ENCODE measurements at places on chromosomes 6 and 20. TPM values are rescaled to one million over a fixed set of nuclear protein-coding genes. Genes with fewer than 3 reads are reported as not detected.

DNA sequence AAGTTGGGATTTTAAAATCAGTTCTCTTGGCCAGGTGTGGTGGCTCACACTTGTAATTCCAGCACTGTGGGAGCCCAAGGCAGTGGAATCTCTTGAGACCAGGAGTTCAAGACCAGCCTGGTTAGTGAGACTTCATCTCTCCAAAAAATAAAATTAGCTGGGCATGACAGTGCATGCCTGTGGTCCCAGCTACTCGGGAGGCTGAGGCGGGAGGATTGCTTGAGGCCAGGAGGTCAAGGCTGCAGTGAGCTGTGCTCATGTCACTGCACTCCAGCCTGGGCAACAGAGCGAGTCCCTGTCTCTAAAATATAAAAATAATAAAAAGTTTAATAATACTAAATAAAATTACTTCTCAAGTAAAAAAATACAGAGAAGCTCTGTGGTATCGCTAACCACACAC, 77.5 kb downstream of the FOXA2 start:
- H3K4me1 ChIP-seq: no peaks in the 10 kb centered on the region
- H3K27ac ChIP-seq: no peak overlapping the region
- H3K27me3 ChIP-seq: no peaks in the 10 kb centered on the region
- H3K36me3 ChIP-seq: no peaks in the 10 kb centered on the region
- H3K4me3 ChIP-seq: no peak overlapping the region

DNA sequence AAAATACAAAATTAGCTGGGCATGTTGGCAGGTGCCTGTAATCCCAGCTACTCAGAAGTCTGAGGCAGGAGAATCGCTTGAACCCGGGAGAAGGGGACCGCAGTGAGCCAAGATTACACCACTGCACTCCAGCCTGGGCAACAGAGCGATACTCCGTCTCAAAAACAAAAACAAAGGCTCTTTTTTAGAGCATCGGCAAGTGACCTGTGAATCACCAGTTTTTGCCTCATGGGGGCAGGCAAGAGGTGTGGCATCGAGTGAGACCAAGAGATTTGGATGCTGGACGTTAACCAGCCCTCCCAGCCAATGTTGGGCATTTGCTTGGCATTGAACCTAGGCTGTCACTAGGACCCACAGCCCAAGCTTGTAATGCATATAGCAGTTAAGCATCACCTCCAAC, 14.6 kb upstream of the CDK5RAP1 start:
- H3K4me3 ChIP-seq: no peak overlapping the region
- H3K27ac ChIP-seq: no peak overlapping the region
- no peaks in the 10 kb centered on the region for H3K27me3 ChIP-seq
- H3K4me1 ChIP-seq: no peaks in the 10 kb centered on the region

DNA sequence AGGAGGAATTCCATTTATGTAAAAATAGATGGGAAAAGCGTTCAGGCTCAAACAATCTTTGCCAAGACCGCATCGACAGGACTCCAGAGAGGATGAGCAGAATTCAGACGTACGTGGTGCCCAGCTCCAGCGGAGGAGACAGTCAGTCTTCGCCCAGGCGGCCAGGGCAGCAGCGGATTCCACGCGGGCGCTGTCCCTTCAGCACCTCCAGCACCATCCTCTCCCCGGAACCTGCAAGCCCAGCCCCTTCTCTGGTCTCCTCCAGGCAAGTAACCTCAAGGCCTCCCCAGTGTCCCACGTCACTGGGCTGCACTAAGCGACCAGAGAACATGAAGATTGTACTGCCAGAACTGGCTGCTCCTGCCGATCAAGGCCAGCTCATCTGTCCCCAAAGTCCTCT, 2.8 kb upstream of the KCNQ2 start:
- H3K27me3 ChIP-seq: peaks cover 50% of the 10 kb centered on the region
- H3K4me3 ChIP-seq: no peak overlapping the region
- H3K4me1 ChIP-seq: peaks cover 8% of the 10 kb centered on the region
- DNase-seq: peak; percentile 35

DNA sequence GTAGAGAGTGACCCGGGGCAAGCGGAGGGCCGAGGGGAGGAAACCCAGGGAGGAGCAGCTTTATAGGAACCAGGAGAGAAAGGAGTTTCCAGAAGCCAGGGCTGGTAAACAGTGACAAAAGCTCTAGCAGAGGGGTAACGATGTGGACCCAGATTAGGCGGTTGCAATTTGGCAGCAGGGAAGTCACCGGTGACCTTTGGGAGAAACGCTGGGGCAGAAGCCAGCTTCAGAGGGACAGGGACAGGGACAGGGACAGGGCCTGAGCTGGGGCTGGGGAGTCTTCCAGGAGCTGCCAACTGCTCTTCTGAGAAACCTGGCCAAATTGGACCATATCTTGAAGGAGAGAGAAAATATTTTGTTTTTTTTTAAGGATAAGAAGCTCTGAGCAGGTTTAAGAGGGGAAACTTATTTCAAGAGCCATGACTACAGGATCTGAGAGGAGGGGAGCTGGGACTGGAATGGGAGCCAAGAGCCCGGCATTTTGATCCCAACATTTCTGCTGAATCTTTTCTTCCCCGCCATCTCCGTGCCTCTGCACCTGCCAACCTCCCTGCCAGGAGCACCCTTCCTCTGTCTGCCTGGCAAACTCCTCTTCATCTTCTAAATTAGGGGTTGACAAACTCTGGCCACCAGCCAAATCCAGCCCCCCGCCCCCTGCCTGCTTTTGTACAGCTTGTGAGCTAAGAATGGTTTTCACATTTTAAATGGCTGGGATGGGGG, 22.6 kb upstream of the PREX1 start:
- peaks cover 28% of the 10 kb centered on the region for H3K4me1 ChIP-seq
- H3K27ac ChIP-seq: no peak overlapping the region
- H3K4me3 ChIP-seq: no peak overlapping the region
- no peak for DNase-seq
- H3K36me3 ChIP-seq: no peaks in the 10 kb centered on the region
- no peaks in the 10 kb centered on the region for H3K27me3 ChIP-seq

- peak overlapping the region; percentile 98 for H3K27ac ChIP-seq
- no peak for DNase-seq
- H3K27me3 ChIP-seq: no peaks in the 10 kb centered on the region
- H3K4me3 ChIP-seq: peak overlapping the region; percentile 95
These were observed 1.9 kb upstream of the ZNF831 start for GRCh38 chr20:59161721-59162120.

DNA sequence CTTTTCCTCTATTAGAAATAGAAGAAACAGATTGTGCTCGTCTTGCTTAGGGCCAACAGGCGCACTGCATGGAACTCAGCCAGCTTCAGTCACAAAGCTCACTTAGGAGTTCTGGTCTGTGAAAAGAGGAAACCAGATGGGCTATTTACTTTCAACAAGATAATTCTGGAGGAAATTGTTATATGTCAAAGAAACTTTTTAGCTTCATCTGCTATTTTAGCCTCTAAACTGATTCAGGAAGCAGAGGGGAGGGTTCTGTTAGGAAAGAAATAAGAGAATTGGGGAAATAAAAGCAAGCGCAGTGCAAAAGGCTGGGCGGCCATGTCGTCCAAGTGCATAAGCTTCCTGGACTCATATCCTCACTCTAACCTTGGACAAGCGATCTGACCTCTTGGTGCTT, 21.3 kb downstream of the PRKN start:
- no peaks in the 10 kb centered on the region for H3K4me1 ChIP-seq
- no peak for DNase-seq
- no peak overlapping the region for H3K4me3 ChIP-seq
- H3K36me3 ChIP-seq: no peaks in the 10 kb centered on the region

GRCh38 chr6:102732898-102733297, 1339.4 kb downstream of the GRIK2 start:
- no peaks in the 10 kb centered on the region for H3K36me3 ChIP-seq
- DNase-seq: no peak
- H3K4me1 ChIP-seq: no peaks in the 10 kb centered on the region
- no peak overlapping the region for H3K4me3 ChIP-seq

DNA sequence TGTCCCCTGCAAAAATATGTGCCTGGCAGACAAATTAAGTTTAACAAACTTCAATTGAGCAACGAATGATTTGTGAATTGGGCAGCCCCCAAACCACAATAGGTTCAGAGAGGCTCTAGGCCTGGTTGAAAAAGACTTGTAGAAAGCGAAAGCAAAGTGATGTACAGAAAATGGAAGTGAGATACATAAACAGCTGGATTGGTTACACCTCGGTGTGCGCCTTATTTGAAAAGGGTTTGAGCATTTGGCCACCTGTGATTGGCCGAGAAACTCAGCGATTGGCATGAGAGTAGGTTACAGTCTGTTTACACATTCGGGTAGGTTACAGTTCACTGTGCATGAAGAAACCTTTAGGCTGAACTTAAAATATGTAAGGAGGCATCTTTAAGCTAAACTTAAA, 136.9 kb downstream of the CD83 start:
- no peak for DNase-seq
- no peaks in the 10 kb centered on the region for H3K36me3 ChIP-seq
- H3K27me3 ChIP-seq: no peaks in the 10 kb centered on the region

GRCh38 chr20:16740365-16741072, 7.6 kb upstream of the OTOR start:
- no peak overlapping the region for H3K4me3 ChIP-seq
- H3K36me3 ChIP-seq: peaks cover 42% of the 10 kb centered on the region
- no peaks in the 10 kb centered on the region for H3K27me3 ChIP-seq
- peaks cover 7% of the 10 kb centered on the region for H3K4me1 ChIP-seq

DNA sequence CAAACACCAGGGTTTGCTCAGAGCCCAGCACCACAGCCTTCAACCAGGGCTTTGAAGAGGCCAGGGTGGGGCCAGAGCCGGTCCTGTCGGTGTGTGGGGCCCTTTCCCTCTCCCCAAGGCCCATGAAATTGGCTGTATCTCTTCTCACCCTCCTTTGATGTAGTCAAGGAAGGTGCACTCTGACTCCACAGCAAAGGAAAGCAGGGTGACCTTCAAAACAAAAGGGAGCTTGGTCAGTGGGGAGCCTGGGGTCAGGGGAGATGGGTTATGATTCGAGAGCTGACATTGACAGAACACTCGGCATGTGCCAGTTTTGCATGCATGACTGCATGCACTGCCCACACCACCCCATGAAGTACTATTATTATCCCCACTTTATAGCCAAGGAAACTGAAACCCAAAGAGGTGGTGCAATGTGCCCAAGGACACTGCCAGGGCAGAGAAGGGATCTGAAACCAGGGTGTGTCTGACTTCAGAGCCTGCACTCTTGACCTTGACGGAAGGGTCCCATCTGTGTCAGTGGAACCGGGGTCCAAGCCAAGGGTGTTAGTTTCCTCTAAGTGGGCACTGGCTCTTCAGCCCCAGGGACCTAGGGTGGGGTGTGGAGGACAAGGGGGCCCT, 55.4 kb downstream of the RAB44 start:
- peak; percentile 36 for DNase-seq
- H3K4me1 ChIP-seq: peaks cover 58% of the 10 kb centered on the region
- H3K27me3 ChIP-seq: no peaks in the 10 kb centered on the region
- no peak overlapping the region for H3K4me3 ChIP-seq
- H3K36me3 ChIP-seq: no peaks in the 10 kb centered on the region

DNA sequence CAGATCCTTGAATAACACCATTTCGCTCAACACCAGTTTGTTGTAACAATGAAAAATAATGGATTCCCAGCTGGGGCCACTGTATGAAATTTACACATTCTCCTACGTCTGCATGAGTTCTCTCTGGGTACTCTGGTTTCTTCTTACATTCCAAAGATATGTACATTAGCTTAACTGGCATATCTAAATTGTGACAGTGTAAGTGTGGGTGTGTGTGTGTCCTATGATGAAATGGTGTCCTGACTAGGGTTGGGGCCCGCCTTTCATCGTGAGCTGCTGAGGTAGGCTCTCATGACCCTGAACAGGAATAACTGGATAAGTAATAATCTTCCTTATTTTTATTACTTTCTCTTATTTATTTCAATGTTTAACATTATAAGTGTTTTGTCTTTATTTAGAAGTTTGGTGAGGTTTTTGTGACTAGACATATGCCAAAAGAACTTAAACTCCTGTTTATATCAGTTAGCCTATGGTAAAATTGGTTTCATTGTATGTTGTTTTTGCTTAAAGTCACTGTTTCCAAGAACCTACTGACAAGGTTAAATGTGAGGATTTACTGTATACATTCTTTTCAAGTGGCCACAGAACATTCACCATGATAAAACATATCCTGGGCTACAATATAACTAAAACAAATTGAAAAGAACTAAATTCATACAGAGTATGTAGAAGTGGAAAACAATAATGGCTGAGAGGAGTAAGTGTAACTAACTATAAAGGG, 42.4 kb downstream of the RBL1 start:
- no peaks in the 10 kb centered on the region for H3K27me3 ChIP-seq
- no peak overlapping the region for H3K4me3 ChIP-seq
- DNase-seq: no peak

DNA sequence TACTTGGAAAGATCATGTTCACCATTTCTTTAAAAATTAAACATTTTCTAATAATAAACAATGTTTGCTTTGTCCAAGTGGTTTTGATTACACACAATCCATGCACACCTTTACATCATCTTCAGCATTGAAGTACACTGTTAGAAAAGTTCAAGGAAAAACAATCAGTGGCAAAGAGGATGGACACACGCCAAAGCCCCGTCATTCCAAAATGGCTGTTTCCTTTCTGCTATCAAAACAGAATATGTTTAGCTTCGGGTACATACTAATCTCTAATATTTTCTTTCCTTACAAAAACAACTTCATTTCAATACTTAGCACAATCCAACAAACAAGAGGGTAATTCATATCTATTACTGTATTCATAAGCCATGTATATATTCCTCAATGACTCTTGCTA, 24.5 kb downstream of the REPS1 start:
- no peaks in the 10 kb centered on the region for H3K36me3 ChIP-seq
- H3K4me3 ChIP-seq: no peak overlapping the region
- H3K27ac ChIP-seq: no peak overlapping the region
- no peaks in the 10 kb centered on the region for H3K27me3 ChIP-seq

DNA sequence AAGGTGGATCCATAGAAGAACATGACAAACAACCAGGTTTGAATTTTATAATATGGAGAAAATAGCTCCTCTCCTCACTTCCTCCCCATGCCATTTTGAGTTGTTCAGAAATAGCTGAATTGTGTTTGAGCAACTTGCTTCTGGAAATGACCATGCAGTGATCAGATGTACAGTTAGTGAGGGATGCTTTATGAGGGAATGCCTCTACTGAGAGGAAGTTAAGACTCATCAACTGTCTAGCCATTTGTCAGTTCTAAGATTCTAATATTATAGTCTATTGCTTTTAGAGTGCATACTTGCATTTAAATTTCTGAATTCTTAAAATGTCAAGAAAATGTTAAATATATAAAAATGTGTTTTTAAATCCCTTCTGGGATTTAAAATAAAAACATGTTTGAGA, 3.8 kb downstream of the LAMA2 start:
- no peak for DNase-seq
- peaks cover 24% of the 10 kb centered on the region for H3K27me3 ChIP-seq
- H3K36me3 ChIP-seq: no peaks in the 10 kb centered on the region
- peaks cover 4% of the 10 kb centered on the region for H3K4me1 ChIP-seq
- no peak overlapping the region for H3K27ac ChIP-seq

- peaks cover 6% of the 10 kb centered on the region for H3K27me3 ChIP-seq
- H3K4me1 ChIP-seq: no peaks in the 10 kb centered on the region
- no peak for DNase-seq
- no peaks in the 10 kb centered on the region for H3K36me3 ChIP-seq
- H3K27ac ChIP-seq: no peak overlapping the region
- no peak overlapping the region for H3K4me3 ChIP-seq
These were observed 202.6 kb downstream of the SOD2 start for GRCh38 chr6:159490298-159490937.

The BTNL2 gene
- total RNA-seq: not detected

The MCM8 gene
- total RNA-seq: 46.6 TPM

The SRMS gene
- total RNA-seq: not detected

The HLA-B gene
- total RNA-seq: 2,968 TPM

The IYD gene
- not detected for total RNA-seq

The RAB23 gene
- 1.2 TPM for total RNA-seq

The PDE7B gene
- total RNA-seq: 0.68 TPM

The GABRR1 gene
- total RNA-seq: not detected

The HLA-DRA gene
- 8.6 TPM for total RNA-seq

Data from activated CD8-positive, alpha-beta T cell treated with anti-CD3 and anti-CD28 coated beads for 36 hours (primary cell).